ENCODE measurements at places on chromosomes 2 and 18. TPM values are rescaled to one million over a fixed set of nuclear protein-coding genes. Genes with fewer than 3 reads are reported as not detected.
A peak's percentile ranks its signal among the peaks of the same experiment; 100 is the strongest.

Gene STPG4
- not detected for total RNA-seq

Gene KRCC1
- 63.6 TPM for total RNA-seq

GRCh38 chr2:67570611-67571010 is 173.5 kb downstream of the ETAA1 start:
- DNase-seq = no peak

- no peak for DNase-seq
Measured at GRCh38 chr2:86304416-86304815, 33.0 kb downstream of the REEP1 start.

DNA sequence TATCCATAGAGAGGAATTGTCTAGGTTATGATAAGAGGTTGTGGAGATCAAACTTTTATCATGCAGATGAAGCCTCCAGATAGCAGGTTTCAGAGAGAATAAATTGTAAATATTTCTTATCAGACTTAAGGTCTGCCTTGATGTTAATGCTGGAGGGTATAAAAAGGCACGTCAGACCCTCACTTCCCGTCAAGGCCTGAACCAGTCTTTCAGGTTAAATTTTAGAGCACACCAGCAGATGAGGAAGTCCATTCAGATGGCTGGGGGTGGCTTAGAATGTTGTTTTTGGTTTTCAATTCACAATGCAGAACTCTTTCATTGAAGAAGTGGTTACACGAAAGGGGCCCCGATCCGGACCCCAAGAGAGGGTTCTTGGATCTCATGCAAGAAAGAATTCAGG is 144.4 kb upstream of the FBXO11 start:
- no peak for DNase-seq

DNA sequence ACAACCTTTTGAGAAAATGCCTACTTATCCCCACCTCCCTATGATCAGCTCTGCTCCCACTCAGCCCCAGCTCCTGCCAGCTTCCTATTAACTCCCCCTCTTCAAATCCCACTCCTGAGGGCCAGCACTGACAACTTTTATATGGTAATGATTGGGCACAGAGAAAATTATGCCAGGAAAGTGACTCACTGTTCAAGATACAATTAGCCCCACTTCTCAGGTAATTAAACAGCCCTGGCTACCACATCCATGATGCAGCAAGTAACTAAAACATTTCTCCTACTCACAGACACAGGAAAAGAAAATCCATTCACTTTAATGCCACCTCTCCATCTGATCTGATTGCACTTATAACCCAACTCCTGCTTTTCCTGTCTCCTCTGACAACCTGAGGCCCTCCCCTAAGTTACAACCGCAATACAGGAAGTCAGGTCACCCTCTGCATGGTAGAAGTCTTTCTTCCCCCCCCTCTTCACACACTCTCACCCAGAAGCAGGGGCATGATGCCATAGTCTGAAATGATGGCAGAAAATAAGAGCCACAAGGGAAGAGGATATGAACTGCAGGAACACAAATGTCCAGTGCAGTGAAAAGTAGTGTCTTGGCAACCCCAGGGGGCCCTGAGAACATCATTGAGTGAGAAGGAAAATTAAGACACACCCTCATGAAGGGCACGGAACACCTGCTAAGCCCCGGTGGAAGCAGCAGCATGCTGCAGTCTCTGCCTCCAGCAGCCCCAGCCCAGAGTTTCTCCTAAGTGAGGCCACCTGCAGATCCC is 54.4 kb downstream of the STK39 start:
- DNase-seq = peak; percentile 63

GRCh38 chr2:68845043-68845442 is 26.2 kb downstream of the BMP10 start:
- no peak for DNase-seq

- DNase-seq = no peak
Measured at GRCh38 chr2:182415771-182416170, 11.1 kb downstream of the PDE1A start.

DNA sequence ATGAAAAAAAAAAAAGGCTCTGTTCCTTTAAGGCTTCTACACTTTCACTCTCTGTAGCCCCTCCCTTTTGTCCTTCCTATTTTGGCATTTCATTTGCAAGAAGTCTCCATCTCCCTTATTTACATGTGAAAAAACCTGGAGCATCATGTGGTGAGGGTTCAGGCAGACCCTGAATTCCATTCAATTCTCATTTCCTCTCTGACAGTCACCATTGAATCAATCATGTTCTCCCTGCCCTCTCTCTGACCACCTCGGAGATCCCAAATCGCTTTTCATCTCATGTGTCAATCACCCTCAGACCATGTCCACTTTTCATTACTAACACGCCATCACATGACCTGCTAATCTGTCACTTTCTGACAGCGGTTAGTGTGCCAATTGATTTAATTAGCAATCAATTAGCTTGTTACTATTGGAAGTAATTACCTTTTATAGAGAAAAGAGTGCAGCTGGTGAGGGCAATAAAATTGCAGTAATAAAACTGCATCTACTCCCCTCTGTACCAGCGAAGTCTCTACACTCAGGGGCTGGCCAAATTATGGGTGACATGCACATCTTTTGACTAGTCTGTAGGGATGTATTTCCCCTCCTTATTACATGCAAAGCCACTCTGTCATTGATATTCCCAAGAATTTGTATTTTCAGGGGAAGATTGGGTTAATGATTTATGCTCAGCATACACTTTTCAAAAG is 317.4 kb downstream of the EN1 start:
- no peak for DNase-seq
